Activated CD8-positive, alpha-beta memory T cell treated with anti-CD3 and anti-CD28 coated beads, Interleukin-2, amount 10 ng/mL, durations not matched to agents 7 days and 5 days (primary cell): ENCODE measurements at places on chromosomes 3 and 15. TPM values are rescaled to one million over a fixed set of nuclear protein-coding genes. Genes with fewer than 3 reads are reported as not detected.
A peak's percentile ranks its signal among the peaks of the same experiment; 100 is the strongest.

DNA sequence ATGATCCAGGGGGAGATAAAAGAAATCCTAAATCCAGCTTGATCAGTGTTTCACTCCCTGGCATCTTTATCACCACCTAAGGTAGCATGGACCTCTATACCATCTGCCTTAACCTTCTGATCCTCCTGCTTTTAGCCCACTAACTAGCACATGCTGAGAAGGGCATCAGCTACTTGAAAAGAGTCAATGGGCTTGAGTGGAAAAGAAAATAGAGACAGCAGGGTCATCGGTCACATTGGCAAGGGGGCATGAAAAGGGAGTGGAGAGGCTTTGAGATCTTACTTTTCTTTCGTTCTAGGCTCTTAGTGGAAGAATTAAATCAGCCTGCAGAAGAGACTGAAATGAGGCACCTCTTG, 239 bp upstream of the ZFYVE19 start:
- H3K4me1 ChIP-seq: peaks cover 26% of the 10 kb centered on the region
- peaks cover 11% of the 10 kb centered on the region for H3K36me3 ChIP-seq
- no peak for DNase-seq
- peak overlapping the region; percentile 93 for H3K27ac ChIP-seq
- peak overlapping the region; percentile 84 for H3K4me3 ChIP-seq

DNA sequence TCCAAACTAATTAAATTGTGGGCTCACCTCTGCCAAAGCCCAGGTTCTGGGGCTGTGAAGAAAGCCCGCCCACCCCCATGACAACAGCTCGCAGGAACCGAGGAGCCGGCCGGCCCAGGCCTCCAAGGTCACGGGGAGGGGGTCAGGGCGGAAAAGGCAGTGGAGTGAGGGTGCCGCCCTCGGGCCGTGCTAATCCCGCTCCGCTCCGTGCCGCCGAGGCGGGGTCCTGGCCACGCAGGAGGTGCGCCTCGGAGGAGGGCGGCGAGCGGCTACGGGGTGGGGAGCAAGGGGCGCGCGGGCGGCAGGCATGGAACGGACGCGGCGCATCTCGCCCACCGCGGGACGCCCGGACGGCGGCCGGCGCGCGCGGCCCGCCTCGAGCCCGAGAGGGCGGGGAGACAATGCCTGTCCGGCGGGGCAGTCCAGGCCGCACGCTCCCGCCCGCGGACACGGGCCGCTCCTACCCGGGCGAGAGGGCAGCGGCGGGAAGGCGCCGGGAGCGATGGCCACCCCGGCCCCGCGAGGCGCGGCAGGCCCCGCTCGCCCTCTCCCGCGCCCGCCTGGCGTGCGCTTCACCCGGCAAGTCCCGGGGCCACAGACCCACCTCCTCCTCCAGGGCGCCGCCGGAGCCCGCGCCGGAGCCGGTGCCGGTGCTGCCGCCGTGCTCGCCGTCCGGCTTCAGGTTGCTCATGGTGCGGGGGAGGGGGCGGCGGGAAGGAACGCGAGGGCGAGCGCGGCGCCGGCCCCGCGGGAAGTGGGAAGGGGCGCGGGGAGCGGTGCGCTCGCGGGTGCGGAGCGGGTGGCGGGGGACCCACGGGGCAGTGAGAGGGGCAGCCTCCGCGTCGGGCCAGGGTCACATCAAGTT, 528 bp downstream of the RBPMS2 start:
- no peak overlapping the region for H3K4me3 ChIP-seq
- DNase-seq: no peak
- H3K4me1 ChIP-seq: peaks cover 3% of the 10 kb centered on the region
- H3K27ac ChIP-seq: no peak overlapping the region
- peaks cover 71% of the 10 kb centered on the region for H3K27me3 ChIP-seq

- DNase-seq: no peak
- H3K4me3 ChIP-seq: no peak overlapping the region
- H3K36me3 ChIP-seq: no peaks in the 10 kb centered on the region
- H3K27ac ChIP-seq: no peak overlapping the region
- H3K4me1 ChIP-seq: peaks cover 4% of the 10 kb centered on the region
- H3K27me3 ChIP-seq: peaks cover 13% of the 10 kb centered on the region
Observed at GRCh38 chr3:171802590-171802956, 7.7 kb downstream of the PLD1 start.

DNA sequence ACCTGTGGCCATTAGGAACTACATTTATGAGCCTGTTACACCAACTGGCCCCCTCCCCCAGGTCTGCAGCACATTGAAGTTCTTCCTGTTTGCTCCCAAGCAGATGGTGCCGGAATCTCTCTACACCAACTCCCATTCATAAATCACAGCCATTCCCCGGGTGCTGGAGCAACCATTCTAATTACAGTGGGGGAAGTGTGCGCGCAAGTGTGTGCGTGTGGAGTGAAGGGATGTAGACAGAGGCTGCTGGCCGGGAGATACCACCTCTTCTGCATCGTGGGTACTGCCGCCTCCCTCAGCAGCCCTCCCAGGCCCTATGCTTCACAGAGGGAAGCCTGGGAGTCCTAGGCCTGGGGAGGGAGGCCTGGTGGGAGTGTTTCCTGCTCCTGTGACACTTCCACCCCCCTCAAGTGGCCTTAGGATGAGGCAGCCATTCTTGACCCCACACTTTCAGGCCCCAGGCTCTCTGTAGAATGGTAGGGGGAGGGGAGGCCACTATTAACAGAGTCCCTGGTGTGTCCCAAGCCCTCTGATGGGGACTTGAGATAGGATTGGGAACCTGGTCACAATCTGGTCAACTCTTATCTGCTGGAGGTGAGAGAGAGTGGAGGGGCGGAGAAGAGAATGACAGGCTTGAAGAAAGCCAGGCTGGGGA, 69.1 kb downstream of the MAGEF1 start:
- peaks cover 6% of the 10 kb centered on the region for H3K27me3 ChIP-seq
- H3K4me3 ChIP-seq: no peak overlapping the region
- no peak for DNase-seq
- H3K36me3 ChIP-seq: no peaks in the 10 kb centered on the region
- no peak overlapping the region for H3K27ac ChIP-seq

- no peaks in the 10 kb centered on the region for H3K27me3 ChIP-seq
- H3K4me3 ChIP-seq: no peak overlapping the region
- no peak for DNase-seq
- H3K36me3 ChIP-seq: no peaks in the 10 kb centered on the region
- peaks cover 2% of the 10 kb centered on the region for H3K4me1 ChIP-seq
Observed at GRCh38 chr3:50370594-50370993, 11.3 kb upstream of the TMEM115 start.

DNA sequence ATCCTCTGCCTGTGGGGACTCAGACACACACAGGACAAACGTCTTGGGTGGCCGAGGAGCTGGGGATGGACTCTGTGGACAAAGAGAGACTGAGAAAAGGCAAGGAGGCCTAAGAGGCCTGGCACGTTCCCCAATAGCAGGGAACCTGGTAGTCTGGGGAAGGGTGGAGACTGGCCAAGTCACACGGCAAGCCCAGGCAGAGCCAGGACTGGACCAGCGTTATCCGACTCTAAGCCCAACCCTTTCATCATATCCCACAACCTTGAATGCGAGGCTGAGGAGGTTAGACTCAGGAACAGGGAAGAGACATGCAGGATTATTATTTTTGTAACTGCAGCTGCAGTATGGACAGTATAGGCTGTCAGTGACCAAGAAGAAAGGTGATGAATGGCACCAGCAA, 53.4 kb downstream of the SLC6A11 start:
- H3K4me1 ChIP-seq: no peaks in the 10 kb centered on the region
- no peaks in the 10 kb centered on the region for H3K36me3 ChIP-seq
- no peak overlapping the region for H3K27ac ChIP-seq

GRCh38 chr3:112335434-112335781, 2.5 kb downstream of the CD200 start:
- H3K4me3 ChIP-seq: no peak overlapping the region
- H3K27me3 ChIP-seq: peaks cover 11% of the 10 kb centered on the region
- no peak overlapping the region for H3K27ac ChIP-seq
- DNase-seq: no peak
- peaks cover 17% of the 10 kb centered on the region for H3K4me1 ChIP-seq

DNA sequence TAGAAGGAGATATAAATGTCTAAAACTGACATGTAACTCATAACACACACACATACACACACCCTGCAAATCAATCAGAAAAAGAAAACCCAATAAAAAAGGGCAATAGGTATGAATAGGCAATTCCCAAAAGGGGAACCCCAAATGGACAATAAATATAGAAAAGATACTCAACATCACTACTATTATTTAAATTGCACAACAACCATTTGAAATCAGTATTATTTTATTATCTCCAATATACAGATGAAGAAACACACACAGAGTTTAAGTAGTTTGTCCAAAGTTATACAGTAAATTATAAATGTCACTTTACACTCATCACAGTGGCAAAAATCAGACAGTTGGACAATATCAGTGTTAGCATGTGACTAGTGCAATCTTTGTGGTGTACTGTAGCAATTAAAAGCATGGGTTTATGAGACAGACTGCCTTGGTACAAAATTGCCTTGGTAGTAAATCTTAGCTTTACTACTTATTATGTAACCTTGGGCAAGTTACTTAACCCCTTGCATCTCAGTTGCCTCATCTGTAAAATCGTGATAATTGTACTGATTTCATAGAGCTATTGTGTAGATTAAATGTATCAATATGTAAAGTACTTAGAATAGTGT, 3.4 kb upstream of the FSTL1 start:
- H3K4me1 ChIP-seq: peaks cover 10% of the 10 kb centered on the region
- DNase-seq: no peak
- peaks cover 4% of the 10 kb centered on the region for H3K36me3 ChIP-seq
- H3K27ac ChIP-seq: no peak overlapping the region

- H3K4me3 ChIP-seq: no peak overlapping the region
- no peak overlapping the region for H3K27ac ChIP-seq
- H3K4me1 ChIP-seq: no peaks in the 10 kb centered on the region
- no peaks in the 10 kb centered on the region for H3K36me3 ChIP-seq
- DNase-seq: no peak
Observed at GRCh38 chr3:8371960-8372463, 129.6 kb upstream of the LMCD1 start.

DNA sequence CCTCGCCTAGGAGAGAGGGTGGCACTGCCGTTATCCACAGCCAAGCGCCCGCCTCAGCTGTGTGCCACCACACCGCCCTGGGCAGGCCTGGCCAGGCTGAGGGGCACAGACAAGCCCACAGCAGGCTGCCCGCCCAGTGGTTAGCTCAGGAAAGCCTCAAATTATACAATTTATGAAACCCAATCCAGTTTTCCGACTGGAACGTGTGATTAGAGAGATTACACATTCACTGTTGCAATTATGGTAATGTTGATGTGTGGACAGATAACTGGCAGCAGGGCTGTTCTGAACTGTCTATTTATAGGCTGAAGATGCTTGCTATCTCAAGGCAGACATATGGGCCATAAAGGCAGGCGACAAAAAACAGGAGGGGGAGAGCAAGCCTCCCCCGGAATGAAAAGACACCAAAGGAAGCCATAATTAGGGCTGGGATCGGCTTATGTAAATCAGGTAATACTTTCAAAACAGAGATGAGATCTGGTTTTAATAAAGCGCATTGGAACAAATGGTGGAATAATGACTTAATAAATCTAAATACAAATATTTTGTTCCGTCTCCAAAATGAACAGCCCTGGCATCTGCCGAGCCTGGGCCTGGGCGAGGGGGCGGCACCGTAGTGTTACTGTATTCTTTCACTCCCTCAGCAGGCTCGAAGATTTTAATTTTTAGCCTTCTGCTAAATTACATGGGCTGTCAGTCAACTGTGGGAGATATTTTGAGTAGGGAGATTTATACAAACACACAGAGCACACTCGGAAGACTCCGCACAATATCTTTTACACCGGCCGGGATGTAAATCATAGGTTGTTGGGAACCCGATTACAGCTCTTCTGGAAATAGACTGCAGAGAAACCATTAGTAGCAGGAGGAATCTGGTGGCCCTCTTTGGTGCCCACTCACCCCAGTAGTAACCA, 103.1 kb upstream of the TLE3 start:
- H3K27me3 ChIP-seq: peaks cover 15% of the 10 kb centered on the region
- H3K36me3 ChIP-seq: no peaks in the 10 kb centered on the region
- H3K4me3 ChIP-seq: no peak overlapping the region
- H3K27ac ChIP-seq: no peak overlapping the region

GRCh38 chr15:66233487-66234415, 19.8 kb downstream of the MEGF11 start:
- H3K36me3 ChIP-seq: no peaks in the 10 kb centered on the region
- no peak for DNase-seq
- H3K4me1 ChIP-seq: no peaks in the 10 kb centered on the region
- no peak overlapping the region for H3K27ac ChIP-seq
- H3K4me3 ChIP-seq: no peak overlapping the region

GRCh38 chr3:48516571-48516970, 12.6 kb upstream of the SHISA5 start:
- H3K27ac ChIP-seq: peak overlapping the region; percentile 54
- DNase-seq: peak; percentile 64
- peaks cover 2% of the 10 kb centered on the region for H3K36me3 ChIP-seq
- no peak overlapping the region for H3K4me3 ChIP-seq
- peaks cover 58% of the 10 kb centered on the region for H3K4me1 ChIP-seq

DNA sequence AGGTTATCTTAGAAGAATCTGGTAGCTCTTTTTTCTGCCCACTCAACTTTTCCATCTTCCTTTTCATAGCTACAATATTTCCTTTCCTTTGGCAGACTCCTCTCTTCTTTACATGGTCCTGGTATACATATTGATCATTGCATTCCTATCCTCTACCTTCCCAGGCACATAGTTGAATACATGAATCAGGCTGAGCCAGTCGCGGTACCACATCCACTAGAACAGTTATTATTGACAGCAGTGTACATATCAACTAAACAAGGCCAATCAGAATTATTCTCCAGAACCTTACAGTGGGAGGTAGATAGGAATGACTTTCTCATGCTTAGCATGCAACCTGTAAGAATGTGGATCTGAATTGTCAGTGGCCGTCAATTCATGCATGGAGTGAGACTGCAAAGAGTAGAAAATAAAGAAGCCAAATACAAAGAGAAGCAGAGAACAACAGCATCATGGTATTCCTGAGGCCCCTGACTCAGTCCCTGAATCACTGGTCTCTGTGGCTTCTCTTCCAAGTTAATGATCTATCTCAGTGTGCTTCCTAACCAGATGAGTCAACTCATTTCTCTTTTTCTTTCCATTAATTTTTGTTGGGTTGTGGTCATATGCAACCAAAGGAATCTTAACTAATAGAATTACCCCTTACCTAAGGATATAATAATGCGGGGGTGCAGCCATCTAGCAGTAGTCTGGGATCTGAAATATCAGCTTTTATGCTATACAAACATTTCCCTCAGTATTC, 60.9 kb upstream of the DCBLD2 start:
- no peaks in the 10 kb centered on the region for H3K36me3 ChIP-seq
- H3K27ac ChIP-seq: no peak overlapping the region
- no peak overlapping the region for H3K4me3 ChIP-seq
- DNase-seq: no peak
- H3K4me1 ChIP-seq: no peaks in the 10 kb centered on the region

- DNase-seq: no peak
- no peak overlapping the region for H3K4me3 ChIP-seq
- H3K27me3 ChIP-seq: no peaks in the 10 kb centered on the region
- no peak overlapping the region for H3K27ac ChIP-seq
- H3K36me3 ChIP-seq: no peaks in the 10 kb centered on the region
Observed at GRCh38 chr3:12454076-12454815, 30.0 kb upstream of the TSEN2 start.

GRCh38 chr15:41558400-41559238, at the start of gene TYRO3:
TYRO3 (plus strand) TSS chr15:41559212; CDS start chr15:41559258, 46 bp downstream.
- peak within 1 kb of the TSS; percentile 63 for H3K4me3 ChIP-seq
- H3K4me1 ChIP-seq: peaks cover 14% of the 10 kb centered on the region
- peak within 1 kb of the TSS; percentile 9 for H3K27ac ChIP-seq

Gene ATP10A
- 70.1 TPM for total RNA-seq

Gene ACTRT3
- total RNA-seq: 0.76 TPM

Gene PPP1R14D
- total RNA-seq: not detected

Gene CA12
- not detected for total RNA-seq

Gene TRPM1
- 0.06 TPM for total RNA-seq

Gene ERICH6
- not detected for total RNA-seq

Gene RAB6B
- 1.3 TPM for total RNA-seq

Gene PROS1
- total RNA-seq: 0.50 TPM

Gene PLA2G4F
- total RNA-seq: not detected
